Fibroblast of upper back skin (primary cell): ENCODE measurements at places on chromosomes 3 and 15.
A peak's percentile ranks its signal among the peaks of the same experiment; 100 is the strongest.

DNA sequence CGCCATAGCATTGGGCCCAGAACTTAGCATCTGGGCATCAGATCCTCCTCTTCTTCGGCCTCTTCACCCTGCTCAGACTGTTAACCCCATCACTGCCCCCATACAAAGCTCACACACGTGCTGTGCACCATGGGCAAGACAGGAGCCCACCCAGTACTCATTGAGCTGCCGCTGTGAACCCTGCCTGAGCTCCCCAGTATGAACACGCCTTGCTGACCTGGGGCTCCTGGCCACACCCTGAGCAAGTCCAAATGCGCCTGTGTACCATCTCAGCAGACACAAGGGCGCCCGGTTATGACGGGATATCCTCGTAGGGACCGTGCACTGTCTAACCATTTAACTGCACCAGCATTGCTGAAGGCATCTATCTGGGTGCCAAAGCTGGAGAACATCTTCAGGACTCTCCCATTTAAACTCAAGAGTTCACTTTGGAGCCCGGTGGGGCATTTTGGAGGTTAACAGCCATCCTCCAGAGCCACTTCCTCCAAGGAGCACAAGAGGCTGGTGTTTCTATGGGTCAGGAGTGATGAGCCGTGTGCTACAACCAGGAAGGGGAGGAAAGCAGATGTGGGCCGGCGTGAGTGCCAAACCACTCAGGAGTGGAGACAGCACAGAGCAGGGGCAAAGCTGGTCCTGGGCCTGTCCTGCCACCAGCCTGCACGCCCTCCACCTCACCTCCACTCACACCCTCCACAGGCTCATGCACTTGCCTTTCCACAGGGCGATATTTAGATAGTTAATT, 12.1 kb downstream of the PRR23E start:
- no peak for DNase-seq

DNA sequence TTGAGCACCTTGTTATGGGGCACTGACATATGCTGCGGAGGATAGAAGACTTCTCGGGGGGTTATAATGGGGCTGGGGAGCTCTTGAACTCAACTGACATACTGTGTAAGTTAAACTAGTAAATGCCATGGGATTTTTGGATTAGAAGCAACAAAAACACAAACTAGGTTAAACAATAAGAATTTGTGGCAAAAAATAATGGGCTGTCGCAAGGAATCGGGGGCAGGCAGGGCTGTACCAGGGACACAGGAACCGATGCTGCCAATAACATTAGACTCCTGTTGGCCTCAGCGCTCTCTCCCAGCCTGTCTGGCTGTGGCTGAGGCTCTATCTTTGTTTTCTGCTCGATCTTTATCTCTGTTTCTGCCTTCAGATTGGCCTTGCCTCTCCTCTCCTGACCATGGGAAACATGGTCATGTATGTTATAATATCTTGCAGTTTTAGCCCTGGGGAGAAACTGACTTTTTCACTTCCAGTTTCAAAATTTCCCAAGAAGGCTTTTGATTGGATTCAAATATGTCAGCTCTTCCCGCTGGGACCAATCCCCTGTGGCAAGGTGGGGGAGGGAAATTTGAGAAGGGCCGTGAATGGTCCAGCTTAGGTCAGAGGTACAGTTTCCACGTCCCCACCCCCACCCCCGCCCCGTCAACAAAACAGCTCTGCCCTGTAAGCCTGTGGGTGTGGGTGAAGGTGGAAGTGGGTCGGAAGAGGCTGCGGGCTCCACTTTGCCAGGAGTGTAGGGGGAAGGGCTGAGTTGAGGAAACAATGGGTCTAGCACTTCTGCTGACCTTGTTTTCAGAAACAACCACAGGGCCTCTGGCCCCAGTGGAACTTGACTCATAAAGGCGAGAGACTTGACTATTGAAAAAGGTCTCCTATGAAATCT, 161.1 kb upstream of the TBL1XR1 start:
- DNase-seq = peak; percentile 66

- DNase-seq = no peak
These were observed 386.9 kb downstream of the FEZF2 start for GRCh38 chr3:61986473-61986872.

DNA sequence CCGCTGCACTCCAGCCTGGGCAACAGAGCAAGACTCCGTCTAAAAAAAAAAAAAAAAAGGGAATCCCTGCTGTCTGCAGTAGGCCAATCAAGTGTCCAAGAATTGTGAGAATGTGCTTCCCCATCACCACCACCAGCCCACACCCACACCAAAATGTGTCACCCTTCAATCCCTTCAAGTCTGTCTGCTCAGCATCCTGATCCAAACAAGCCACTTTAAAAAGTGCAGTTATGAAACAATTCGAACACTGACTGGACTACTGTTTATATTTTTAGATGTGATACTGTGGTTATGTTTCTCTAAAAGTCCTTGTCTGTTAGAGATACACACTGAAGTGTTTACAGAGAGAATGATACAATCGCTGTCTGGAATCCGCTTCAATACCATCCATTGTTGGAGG, 78.1 kb upstream of the CGNL1 start:
- DNase-seq = peak; percentile 30

DNA sequence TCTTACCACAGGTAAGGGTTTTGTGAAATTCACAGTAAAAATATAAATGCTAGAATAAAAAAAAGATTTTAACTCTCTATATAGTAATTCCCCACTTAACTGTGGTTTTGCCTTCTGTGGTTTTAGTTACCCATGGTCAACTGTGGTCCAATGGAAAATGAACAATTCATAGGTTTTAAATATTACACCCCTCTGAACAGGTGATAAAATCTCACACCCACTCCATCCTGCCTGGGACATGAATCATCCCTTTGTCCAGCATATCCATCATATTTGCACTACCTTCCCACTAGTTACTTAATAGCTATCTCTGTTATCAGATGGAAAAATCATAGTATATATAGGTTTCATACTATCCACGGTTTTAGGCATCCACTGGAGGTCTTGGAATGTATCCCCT, 49.2 kb downstream of the HDGFL3 start:
- DNase-seq = peak; percentile 29

GRCh38 chr3:15313461-15313860, 18.9 kb downstream of the SH3BP5 start:
- DNase-seq = no peak

DNA sequence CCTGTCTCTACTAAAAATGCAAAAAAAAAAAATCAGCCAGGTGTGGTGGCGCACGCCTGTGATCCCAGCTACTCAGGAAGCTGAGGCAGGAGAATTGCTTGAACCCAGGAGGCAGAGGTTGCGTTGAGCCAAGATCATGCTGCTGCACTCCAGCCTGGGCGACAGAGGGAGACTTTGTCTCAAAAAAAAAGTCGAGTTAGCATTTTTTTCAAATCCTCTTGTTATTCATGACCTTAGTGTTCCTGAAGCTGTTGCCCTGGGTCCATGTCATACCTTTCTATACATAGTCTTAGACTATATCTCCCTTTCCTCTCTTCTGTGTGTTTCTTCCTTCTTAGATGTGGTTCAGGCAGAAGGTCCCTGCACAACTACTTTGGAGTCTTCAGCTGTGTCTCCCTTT, 6.4 kb downstream of the FMN1 start:
- no peak for DNase-seq

- no peak for DNase-seq
These were observed 19.2 kb downstream of the GNB4 start for GRCh38 chr3:179432021-179432420.

GRCh38 chr15:67433495-67434099, 87.3 kb upstream of the C15orf61 start:
- peak; percentile 59 for DNase-seq
